Urinary bladder (tissue), 4 donors: ENCODE measurements at places on chromosomes 1 and 21. TPM values are rescaled to one million over a fixed set of nuclear protein-coding genes. Genes with fewer than 3 reads are reported as not detected.

DNA sequence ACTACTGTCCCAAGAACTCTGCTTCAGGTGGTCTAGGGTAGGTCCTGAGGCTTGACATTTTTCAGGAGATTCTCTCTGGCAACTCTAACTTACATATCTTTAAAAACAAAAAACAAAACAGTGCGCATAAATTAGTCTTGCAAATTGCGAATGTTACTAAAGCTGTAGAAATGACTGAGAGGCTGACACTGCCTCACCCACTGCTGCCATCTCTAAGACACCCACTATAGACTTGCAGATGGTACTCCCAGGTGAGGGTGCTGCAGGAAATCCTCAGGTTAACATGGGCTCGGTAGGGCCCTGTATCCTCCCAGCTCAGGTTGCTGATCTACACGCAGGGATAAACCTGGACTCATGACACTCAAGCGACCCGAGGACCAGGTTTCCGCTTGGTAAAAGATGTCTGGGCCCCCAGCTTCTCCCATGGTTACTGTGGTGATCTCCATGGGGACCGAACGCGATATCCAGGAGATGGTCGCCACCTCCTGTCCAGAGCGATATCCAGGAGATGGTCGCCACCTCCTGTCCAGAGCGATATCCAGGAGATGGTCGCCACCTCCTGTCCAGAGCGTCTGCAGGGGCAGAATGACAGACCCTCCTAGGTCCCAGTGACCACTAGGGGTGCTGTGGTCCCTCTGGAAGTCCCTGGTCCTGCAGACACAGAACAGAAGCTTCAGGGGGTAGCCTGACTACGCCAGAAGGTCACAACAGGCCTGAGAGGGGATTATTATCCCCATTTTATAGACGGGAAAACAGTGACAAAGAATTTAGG lies 16.2 kb upstream of the LY9 start:
- DNase-seq: no peak

- DNase-seq: no peak
Observed at GRCh38 chr1:239733995-239734394, 347.6 kb downstream of the CHRM3 start.

Gene LDLRAD1
- not detected for polyA plus RNA-seq

DNA sequence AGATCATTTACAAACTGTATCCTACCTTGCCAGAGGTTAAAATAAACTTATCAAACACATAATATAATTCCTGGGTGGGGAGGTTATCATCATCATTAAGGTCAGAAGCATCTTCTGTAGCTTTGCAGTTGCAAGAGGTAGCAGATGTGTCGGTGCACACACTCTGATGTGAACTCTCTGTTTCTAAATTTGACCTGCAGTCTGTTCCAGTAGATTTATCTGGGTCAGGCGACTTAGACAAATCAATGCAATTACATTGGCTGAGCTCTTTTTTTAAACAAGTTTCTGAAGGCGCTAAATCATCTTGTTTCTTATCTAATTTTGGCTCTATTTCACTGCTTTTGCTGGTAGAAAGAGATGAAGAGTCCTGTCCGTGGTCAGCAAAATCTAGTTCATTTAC lies 70.4 kb downstream of the PRPF38A start:
- DNase-seq: no peak

Gene CTPS1
- polyA plus RNA-seq: 43.8 TPM

Gene AMY1A
- polyA plus RNA-seq: not detected

DNA sequence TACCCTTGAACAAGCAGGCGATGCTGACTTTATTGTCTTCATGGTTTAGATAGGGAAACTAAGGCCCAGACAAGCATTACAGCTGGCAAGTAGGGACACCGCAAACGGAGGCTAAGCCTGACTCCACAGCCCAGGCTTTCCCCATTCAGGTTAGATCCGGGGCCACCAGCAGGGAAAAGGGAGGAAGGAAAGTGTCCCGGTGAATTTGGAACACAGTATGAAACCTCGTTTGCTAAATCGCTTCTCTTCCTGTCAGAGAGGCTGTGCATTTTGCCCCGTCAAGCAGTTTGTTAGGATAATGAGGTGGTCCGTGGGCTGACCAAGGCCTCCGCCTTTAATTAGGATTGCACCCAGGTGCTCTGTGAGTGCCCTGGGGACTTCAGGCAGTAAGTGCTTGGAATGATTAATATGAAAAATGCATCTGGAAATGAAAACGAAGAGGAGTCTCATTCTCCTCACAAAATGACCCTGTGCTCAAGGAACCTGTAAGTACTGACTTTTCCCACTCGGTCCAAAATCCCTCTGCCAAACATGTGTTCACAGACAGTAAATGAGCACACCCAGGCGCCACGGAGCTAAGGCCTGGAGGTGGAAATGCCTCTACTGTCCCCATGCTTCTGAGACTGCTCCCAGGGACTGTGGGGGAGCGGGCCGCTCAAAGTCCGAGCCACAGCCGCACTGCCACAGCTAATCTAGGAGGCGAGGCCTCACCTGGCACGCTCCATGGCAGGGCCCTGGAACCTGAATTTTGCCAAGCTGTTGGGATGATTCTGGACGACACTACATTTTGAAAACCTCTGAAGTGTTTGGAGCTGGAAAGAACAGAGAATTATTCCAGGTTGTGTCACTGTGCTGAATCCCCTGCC lies 234.1 kb downstream of the SDCCAG8 start:
- DNase-seq: no peak

Gene CD247
- polyA plus RNA-seq: 1.8 TPM

DNA sequence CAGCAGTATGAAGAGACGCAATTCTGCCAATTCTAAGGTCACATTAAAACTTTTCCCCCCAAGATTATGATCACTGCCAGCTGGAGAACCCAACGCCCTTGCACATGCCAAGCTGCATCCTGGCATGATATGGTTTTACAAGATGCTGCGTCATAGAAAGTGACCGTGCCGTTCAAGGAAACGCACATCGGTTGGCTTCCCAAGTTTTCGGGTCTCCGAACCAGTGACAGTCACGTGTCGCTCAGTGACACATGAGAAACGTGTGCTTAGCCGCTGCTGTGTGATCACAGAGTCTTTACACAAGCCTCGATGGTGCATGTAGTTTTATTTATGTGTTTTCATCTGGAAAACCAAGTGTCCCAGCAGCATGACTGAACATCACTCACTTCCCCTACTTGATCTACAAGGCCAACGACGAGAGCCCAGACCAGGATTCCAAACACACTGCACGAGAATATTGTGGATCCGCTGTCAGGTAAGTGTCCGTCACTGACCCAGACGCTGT lies 7.4 kb downstream of the SMIM1 start:
- DNase-seq: no peak

Gene CFAP107
- not detected for polyA plus RNA-seq
